Amniotic epithelial cell (primary cell): ENCODE measurements at places on chromosomes 5 and 9.

- no peak for DNase-seq
Observed at GRCh38 chr9:30411571-30411970, 1972.9 kb upstream of the ACO1 start.

DNA sequence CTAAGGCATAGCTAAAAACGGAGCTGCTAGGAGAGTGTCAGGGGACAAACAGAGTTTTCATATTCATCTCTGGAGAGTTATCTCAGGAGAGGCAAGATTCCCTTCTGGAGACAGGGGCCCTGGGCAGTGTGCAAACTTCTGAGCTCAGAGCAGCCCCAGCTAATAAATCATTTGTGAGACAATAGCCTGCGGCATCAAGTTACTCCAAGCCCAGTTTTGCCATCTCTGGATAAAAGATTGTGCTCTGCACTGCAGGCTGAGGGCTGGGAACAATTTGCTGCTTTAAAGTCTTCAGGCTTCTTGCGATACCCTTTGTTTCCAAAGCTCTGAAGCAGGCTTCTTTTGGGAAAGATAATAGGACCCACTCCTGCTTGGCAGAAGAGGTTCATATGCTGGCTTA lies 164.3 kb upstream of the BRINP1 start:
- DNase-seq, result no peak

DNA sequence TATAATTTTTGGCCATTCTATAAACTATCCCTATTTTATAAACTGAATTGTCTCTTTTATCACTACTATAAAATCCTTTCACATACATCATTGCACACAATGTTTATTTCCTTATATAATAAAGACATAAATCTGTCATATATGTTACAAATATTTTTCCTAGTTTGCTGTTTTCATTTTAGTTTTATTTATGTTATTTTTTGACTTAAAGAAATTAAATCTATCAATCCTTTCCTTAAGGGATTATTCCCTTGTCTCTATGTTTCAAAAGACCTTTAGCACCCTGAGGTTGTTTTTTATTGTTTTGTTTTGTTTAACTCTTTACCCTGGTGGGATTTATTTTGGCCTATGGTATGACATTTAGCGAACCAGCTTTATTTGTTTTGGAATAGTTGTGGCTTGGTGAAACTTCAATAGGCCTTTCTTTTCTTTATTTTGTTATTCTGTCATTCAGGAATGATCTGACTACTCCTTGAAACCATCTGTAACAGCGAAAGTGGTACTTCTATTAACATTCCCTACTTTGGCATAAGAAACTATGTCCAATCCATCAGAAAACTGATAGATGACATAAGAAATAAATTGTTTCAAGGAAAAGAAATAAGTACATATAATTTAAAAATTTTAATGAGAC lies 125.9 kb downstream of the CEP120 start:
- no peak for DNase-seq

GRCh38 chr9:97831843-97832636 lies 21.0 kb upstream of the FOXE1 start:
- no peak for DNase-seq

GRCh38 chr5:97915106-97915505 lies 732.1 kb upstream of the RIOK2 start:
- no peak for DNase-seq

DNA sequence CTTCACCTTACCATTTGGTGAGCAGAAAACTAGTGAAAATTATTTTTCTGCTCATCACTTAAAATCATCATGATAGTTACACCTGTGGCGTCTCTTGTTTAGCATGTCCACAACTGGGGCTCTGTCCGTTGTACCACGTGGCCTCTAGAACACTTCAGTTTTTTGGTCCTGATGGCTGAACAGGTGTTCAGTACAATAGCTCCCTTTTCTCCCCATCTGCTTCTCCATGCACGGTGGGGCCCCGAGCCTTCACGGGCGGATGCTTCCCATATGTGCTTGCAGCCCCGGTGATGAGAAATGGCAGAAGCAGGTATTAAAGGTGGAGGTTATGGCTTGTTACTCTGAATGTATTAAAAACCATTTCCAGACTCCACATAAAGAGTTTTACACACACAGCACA lies 304.1 kb downstream of the CWC27 start:
- DNase-seq, result no peak

GRCh38 chr9:85676790-85677189 lies 65.0 kb downstream of the AGTPBP1 start:
- DNase-seq, result no peak

DNA sequence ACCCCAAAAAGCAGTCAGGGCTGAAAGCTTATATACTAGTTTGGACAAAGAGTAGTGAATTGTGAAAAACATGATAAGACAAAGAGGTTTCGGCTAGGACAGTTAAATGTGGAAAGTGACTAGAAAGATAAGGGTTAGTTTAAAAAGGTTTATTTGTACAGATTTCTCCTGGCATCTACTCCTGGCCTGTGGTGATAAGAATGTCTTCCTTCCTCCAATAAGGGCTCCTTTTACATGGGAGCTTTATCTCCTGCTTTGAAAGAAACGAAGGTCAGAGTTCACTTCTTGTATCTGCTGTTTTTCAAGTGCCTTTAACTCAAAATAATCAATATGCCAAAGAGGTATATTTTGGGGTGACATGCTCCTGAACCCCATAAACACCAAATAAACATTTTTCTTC lies 776.1 kb upstream of the COX7C start:
- no peak for DNase-seq

- DNase-seq, result no peak
Observed at GRCh38 chr9:38198140-38198539, 129.1 kb upstream of the SHB start.

DNA sequence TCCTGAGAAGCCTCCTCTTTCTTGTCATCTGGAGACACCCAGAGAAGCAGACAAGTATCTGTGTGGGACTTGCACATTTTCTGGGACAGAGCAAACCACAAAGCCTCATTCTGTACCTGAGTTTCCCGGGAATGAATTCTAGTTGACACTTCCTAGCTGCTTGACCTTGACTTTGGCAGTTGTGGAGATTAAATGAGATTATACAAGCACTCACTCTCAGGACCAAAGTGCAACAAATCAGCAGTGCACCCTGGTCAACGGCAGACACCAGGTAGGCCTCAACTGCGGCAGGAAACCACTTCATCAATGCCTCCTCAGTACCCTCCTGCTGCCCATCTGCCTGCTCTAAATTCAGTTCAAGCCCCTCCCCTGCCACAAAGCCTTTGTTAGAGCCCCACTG lies 114.7 kb upstream of the PANK3 start:
- no peak for DNase-seq

DNA sequence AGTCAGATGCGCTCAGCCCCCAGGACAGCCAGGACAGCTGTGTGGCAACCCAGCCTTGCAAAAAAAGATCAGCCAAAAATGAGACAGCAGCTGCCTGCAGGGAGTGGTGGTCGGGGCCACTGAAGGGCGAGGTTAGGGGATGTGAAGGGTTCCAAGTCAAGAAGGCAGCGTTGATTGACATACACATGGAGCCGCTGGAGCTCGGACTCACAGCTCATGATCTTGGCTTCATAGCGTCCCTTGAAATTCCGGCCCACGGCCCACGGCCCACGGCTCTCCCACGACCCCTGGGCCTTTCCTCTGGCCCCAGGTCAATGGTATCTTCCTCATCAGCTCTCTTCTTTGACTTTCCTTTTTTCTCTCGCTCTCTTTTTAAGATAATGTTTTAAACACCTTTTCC lies 390.0 kb upstream of the IRX4 start:
- no peak for DNase-seq

DNA sequence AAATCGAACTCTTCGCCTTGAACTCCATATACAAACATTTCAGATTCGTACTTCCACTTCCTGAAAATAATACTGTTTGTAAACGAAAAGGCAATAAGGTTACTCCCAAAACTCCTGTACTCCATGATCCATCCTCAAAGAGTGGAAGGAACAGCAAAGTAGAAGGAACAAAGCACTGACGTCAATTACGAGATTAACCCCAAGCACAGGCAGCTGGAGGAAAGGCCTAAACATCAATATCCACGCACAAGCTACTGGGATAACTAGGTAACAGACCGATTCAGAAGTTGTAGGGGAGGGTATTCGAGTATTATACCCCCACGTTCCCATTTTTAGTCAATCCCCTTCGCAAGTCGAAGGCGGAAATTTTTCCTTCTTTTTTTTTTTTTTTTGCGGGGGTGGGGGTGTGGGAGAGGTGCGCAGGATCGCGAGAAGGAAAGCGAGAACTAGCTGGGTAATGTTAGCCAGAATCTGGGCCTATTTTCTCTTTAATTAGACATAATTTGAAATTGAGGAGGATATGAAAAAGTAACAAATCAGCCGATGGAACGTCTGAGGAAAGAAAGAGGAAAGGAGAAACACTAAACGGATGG lies 909 bp downstream of the AFF4 start:
- DNase-seq, result peak; percentile 78

GRCh38 chr5:33462456-33462855 lies 21.7 kb downstream of the TARS1 start:
- DNase-seq, result peak; percentile 51

DNA sequence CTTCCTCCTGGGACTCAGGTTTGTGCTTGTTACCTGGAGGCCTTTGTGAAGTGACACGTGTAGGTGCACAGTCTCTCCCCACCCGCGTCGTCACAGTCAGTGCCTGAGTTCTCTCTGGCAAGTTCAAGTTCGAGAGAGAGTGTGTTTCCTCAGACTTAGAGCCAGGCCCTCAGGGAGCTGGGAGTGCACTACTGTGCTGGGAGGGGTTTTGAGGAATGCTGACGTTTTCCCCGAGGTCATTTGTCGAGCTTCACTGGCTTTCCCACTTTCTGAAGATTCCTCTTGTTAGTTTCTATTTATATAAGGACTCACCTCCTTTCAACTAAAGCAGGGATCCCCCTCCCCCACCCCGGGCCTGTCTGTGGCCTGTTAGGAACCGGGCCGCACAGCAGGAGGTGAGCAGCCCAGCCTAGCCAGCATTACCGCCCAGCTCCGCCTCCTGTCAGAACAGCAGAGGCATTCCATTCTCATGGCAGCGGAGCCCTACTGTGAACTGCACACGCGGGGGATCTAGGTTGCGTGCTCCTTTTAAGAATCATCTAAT lies 209.2 kb downstream of the DIRAS2 start:
- DNase-seq, result peak; percentile 47

- peak; percentile 24 for DNase-seq
Observed at GRCh38 chr5:57174128-57174889, 450 bp downstream of the GPBP1 start.

DNA sequence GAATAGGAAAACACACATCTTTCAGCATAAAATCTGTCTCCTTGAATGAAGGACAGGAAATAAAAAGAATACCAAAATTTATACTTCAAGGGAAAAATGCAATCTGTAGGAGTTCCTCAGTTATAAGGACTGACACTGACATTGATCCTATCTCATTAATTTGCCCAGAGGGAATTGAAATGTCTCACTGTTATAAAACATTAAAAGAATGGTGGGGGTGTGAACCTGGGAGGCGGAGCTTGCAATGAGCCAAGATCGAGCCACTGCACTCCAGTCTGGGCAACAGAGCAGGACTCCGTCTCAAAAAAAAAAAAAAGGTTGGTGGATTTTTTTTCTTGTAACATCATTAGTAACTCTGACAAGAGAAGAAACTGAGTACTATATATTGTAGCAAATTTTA lies 60.8 kb downstream of the TTLL11 start:
- no peak for DNase-seq

DNA sequence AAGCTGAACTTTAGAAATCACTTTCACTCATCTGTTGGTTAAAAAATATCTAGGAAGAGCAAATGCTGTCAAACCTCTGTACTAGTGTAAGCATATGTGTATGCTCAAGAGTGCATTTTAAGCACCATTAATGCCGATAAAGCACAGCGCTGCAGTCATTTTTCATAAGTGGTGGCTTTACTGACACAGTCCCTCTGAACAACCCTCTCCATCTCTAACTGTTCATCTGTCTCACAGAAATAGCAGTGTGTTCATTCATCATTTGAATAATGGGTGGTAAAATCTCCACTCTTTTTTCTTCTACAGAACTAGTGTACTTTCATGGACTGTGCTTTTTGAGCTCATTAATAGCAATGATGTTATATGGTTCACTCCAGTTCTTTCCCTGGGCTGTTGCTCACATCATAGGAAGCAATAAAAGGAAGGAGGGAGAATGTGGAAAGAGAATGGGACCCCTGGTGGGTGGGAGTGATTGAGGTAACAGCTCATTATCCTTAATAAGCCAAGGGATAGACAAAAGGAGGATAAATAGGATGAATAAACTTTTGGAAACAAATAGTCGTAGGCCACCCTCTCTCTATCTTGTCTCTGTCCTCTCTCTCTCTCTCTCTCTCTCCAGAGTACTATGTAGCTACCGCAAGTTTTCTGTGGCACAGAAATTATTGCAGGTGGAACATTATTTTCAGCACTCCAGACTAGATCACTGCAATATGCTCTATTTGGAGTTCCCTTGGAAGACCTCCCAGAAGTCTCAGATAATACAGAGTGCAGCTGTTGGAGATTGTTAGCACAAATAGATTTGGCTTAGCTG lies 117.9 kb upstream of the PRDM9 start:
- DNase-seq, result no peak

GRCh38 chr5:146060221-146060585 lies 45.2 kb downstream of the PLAC8L1 start:
- no peak for DNase-seq

GRCh38 chr9:72048850-72049249 lies 11.6 kb downstream of the C9orf57 start:
- DNase-seq, result no peak

DNA sequence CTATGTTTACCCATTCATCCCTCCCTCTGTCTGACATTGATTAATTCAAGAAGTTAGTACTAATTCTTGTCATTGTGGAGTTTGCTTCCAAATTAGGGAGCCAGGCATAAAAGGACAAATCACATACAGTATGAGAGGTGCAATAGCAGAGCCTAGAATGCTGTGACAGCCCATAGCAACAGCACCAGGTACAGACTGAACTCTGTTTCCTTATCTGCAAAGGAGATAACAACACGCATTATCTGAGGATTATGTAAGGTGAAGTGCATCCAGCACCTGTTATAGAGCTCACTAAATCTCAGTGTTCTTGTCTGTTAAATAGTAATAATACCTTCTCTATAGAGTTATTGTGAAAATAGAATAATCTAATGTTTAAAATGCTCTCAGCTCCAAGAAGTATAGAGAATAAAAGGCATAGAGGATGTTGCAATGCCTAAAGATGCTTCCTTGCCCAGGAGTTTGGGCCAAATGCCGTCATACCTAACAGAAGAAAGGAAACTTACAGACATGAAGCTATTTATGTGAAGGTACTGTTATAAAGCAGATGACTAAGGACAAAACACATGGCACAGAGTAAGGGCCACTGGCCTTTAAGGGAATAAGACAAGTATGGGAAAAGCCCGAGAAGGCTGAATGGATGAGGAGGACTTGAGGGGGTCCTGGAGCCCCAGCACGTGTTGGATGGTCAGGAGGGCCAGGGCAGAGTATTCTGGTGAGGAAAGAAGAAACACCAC lies 214.5 kb downstream of the ATP10B start:
- no peak for DNase-seq

GRCh38 chr9:90697808-90698207 lies 55.2 kb upstream of the DIRAS2 start:
- DNase-seq, result no peak

- no peak for DNase-seq
Observed at GRCh38 chr5:100142607-100143006, 392.6 kb upstream of the FAM174A start.

GRCh38 chr5:20166456-20166855 lies 178.5 kb upstream of the CDH18 start:
- no peak for DNase-seq
